Stimulated activated CD4-positive, alpha-beta T cell treated with anti-CD3 and anti-CD28 coated beads, Interleukin-4, amount 100 ng/mL, for 4 hours (primary cell): ENCODE measurements at places on chromosomes 7 and 10.

GRCh38 chr10:70565556-70566514 lies 36.7 kb downstream of the PRF1 start:
- no peak for DNase-seq

- no peak for DNase-seq
Observed at GRCh38 chr7:144768633-144769032, 67.2 kb downstream of the TPK1 start.

DNA sequence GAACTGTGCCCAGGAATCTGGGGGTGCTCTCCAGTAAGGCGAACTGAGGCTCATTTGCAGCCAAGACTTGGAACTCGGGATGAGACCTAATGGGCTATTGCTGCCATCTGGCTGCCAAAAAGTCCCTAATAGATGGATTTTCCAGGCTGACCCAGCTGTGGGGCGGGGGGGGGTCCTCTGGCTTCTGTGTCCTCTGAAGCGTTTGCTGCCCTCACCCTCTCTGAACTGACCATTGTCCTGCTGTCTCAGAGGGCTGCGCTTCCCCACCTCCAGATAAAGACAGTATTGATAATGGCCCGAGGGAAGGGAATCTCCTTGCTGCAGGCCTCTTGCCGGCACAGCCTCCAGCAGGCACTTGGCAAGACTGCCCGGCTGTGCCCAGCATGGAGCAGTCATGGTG lies 46.6 kb downstream of the CLEC2L start:
- DNase-seq = no peak

DNA sequence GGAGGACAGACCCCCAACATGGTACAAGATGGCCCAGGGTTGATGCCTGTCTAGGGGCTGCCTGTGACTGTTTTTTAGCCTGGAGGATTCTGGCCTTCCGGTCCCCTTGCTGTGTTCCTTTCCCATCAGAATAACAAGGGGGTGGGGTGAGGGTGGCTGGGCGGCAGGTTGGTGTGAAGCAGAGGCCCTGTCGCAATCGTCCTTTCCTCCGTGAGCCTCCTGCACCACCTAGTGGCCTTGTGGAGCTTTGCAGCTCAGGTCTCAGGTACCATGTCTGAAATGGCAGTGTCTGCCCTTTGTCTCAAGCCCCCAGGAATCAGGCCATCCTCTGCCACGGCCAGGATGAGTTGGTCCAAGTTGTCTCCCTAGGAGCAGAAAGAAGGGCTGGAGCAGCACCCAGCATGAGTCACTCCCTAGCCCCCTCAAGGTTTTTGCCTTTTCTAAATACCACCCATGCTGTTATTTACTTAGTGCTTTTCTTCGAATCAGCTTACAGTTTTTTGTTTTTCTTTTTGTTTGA lies 24.2 kb downstream of the TACR2 start:
- DNase-seq = peak; percentile 68

DNA sequence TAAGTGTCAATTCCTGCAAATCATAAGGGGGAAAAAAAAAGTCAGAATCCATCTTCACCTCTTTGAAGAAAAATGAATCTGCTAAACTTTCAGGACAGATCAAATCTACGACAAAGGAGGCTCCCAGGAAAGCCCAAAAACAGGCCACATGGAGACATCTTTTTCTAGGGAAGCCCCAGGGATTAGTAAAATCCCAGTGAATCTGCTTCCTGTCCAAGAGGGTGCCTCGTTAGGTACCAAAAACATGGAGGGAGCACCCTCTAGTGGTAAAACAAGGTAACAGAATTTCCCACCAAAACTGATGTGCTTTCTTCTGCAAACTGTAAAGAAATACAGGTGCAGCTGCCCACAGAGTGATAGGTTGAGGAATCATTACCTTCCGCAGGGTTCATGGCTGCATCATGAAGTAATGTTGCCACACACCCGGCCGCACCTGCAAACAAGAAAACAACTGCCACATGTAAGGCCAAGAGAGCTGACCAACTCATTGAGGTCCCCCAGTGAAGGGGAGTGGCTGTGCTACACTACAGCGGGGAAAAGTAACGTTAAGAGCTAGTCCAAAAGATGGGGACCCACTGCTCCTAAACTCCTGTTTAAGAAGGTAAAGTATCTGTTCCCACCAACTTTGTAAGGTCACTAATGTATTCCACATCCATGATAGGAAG lies 7.9 kb downstream of the SLC25A28 start:
- DNase-seq = no peak

DNA sequence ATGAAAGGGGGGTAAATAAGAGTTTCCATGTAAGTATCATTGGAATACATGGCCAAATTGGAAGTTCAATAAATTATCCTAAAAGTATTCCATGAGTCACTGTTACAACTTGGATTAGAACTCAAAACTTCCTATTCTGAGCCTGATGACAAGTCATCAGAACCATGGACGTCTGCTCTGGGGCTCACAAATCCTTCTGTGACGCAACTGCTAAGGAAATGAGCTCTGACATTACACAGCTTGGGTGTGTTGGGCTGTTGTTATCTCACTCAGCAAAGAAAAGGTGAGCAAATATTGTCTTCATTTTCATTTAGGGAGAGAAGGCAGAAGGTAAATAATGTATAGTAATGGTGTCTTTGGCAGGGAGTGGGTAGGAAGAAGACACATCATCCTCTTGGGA lies 214.8 kb upstream of the ADO start:
- no peak for DNase-seq

- DNase-seq = no peak
Observed at GRCh38 chr10:31897506-31897905, 31.1 kb downstream of the ARHGAP12 start.

DNA sequence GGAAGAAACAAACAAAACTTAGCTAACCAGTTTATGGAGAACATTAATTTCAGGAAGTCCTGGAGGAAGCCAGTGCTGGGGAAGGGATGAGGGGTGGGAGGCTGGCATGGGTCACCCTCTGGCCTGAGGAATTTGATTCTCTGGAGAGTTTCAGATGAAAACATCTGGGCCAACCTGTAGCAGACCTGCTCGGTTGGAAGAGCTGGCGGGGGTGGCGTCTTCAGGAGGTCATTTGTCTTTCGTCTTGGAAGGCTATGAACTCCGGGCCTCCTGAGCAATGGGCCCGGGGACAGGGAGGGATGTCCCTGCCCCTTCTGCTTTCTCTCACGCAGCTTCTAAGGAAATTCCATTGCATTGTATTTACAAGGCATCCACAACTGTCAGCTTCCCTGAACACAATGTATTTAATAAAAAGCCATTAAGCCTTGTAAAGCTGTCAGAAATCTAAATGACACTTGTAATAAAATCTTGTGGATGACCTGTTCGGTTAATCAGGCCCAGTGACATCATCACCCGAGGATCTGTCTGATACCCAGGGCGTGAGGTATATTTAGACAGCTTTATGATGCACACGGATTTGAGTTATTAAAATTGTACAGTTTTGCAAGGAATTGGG lies 250.5 kb downstream of the RAB11FIP2 start:
- no peak for DNase-seq

DNA sequence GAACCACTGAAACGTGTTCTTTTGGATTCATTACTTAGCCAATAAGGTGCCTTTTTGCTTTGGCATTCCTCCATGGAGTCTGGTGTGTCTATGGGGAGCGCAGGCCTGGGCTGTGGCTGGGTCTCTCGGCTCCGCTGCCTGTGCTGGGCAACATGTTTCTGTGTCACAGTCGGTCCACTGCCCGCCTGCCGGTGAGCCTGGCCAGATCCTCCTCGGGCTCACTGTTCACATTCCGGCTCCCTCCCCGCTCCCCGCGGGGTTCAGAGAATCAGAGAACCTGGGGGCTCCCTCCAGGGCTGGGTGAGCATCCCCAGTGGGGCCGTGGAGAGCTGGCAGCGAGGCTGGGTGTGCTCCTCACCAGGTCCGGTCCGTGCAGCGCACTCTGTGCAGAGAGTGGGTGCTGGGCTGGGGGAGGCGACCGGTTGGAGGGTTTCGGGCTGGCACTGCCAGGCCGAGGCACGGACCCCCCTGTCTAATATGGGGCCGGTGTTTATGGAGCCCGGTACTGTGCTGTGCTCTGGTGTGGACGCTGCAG lies 70.4 kb downstream of the INPP5A start:
- no peak for DNase-seq

DNA sequence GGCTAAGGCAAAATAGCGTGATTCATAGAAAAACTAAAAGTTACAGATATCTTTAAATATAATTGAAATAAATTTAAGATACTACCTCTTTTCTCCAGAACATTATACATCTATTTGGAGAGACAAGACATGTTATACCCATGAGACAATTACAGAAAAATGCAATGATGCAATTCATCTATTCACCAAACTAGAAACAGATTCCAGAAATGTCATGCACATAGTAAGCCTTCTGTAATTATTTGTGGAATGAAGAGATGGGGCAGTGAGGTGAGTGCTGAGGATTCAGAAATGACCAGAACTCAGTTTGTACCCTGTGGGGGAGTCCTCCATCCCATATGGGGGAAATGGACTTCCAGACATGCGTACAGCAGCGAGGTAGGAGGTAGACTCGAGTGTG lies 99.4 kb downstream of the MKX start:
- no peak for DNase-seq

DNA sequence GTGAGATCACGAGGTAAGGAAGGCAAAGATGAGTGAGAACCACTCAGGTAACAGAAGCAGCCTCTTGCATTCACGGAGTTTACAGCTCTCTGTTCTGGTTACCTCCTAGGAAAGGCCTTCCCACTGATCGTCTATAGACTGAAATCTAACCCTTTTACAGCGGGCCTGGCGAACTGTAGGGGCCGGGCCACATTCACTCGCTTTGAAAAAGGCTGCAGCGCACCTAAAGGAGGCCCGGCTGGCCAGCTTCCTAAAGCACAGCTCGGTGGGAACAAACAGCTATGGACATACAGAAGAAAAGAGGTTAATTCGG lies 565 bp downstream of the ATP5MK start:
- DNase-seq = peak; percentile 4

- DNase-seq = no peak
Observed at GRCh38 chr7:134527979-134528371, 608 bp downstream of the AKR1B10 start.

- no peak for DNase-seq
Observed at GRCh38 chr7:131735101-131735500, 178.7 kb upstream of the PODXL start.

- DNase-seq = no peak
Observed at GRCh38 chr10:10193848-10194247, 823.8 kb upstream of the CELF2 start.

- DNase-seq = peak; percentile 76
Observed at GRCh38 chr10:72320676-72321247, 34.0 kb downstream of the DNAJB12 start.

DNA sequence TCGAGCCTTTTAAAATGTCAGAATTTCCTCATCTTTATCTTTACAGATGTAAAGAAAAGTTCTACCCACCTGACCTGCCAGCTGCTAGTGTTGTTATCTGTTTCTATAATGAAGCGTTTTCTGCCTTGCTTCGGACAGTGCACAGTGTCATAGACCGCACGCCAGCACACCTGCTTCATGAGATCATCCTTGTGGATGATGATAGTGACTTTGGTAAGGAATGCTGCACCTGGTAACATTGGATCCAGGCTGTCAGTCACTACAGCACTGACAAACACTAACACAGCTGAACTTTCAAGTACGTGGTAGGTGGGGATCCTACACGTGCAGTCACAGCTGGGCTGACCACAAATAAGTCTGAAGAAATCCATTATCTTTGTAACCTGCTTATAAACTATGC lies 77.6 kb downstream of the GALNT11 start:
- no peak for DNase-seq

DNA sequence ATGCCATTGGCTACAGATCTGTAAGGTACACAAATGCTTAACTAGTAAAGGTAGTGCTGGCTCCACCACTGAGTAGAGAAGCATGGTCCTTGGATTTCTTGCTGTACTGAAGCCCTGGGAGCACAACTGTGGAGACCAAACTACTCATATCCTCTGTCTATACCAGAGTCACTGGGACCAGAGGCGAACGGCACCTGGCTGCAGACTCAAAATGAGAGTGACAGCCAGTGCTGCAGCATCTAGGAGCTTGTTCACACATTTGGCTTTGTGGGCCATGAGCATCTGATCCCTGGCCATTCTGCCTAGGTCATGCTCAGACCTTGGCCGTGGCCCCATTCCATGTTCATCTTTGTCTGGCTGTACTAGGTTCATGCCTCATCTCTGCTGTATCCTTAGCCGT lies 31.9 kb downstream of the LRRC18 start:
- no peak for DNase-seq

DNA sequence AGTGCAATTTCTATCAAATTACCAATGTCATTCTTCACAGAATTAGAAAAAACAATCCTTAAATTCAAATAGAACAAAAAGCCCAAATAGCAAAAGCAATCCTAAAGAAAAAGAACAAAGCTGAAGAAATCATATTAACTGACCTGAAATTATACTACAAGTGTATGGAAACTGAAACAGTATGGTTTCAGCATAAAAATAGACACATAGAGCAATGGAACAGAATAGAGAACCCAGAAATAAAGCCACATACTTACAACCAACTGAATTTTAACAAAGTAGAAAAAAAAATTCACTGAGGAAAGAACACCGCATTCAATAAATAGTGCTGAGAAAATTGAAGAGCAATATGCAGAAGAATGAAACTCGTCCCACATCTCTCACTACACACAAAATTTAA lies 142.0 kb upstream of the CHRM2 start:
- no peak for DNase-seq
